CD4-positive, alpha-beta T cell treated with Interleukin-17A for 1 hour (primary cell): ENCODE measurements at places on chromosomes 2 and 18.

- DNase-seq: no peak
Measured at GRCh38 chr2:223222397-223222796, 170.4 kb downstream of the KCNE4 start.

GRCh38 chr18:58761970-58762780, 90.9 kb downstream of the MALT1 start:
- no peak for DNase-seq

- no peak for DNase-seq
Measured at GRCh38 chr2:241121008-241121407, 18.9 kb upstream of the MTERF4 start.

GRCh38 chr18:79553696-79554095, 125.9 kb upstream of the CTDP1 start:
- no peak for DNase-seq

- no peak for DNase-seq
Measured at GRCh38 chr18:76521417-76522121, 26.5 kb upstream of the ZNF516 start.

GRCh38 chr2:237591141-237591881, 777 bp upstream of the RAB17 start:
- DNase-seq: no peak

- no peak for DNase-seq
Measured at GRCh38 chr2:191188550-191189093, 37.8 kb upstream of the STAT4 start.

- no peak for DNase-seq
Measured at GRCh38 chr2:241599615-241600014, 37.3 kb downstream of the THAP4 start.

DNA sequence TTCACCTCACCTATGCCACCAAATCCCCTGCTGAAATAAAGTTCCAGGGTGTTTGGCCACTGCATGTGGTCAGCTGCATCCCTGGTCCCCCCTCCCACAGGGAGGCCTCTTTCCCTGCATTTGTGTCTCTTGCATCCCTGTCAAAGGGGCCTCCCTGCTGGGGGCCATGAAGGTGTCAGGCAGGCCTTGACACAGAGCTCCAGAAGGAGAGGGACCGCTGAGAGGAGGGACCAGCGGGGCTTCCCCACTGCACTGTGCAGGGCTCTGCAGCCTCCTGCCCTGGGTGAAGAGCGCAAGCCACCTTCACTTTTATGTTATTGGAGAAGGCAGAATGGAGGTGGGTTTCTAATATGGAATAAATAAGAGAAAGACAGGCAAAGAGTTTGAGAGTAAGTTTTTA, 230.2 kb downstream of the ANKRD30B start:
- DNase-seq: no peak

DNA sequence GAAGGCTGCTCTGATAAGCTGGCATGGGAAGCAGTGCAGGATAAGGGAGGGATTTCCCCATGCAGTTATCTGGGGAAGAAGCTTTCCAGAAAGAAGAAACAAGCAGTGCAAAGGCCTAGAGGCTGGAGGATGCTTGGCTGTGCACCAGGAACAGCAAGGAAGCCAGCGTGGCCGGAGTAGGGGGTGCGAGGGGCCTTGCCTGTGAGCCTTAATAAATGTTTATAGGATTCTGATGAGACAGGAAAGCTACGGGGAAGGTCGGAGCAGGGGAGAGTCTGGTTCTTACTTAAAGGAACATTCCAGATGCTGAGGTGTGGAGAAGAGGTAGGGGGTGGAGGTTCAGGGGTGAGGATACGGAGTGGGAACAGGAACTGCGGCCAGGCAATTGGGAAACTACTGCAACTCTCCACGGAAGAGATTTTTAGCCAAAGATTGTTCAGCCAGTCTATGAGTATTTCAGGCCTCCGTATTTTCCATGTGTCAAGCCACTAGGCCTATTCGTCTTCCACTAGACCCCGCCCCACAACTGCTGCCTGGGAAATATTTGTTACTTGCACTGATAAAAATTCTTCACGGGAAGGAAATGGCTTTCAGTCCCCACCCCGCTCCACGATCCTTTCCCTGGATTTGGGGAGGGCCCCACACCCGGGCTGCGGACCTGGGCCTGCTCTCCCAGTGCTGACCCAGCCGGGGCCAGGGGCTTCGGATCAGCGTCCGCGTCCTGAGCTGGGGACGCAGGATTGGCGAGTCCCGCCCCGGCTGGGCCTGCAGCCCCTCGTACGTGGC, 516 bp downstream of the EIF2AK2 start:
- peak; percentile 25 for DNase-seq

- DNase-seq: no peak
Measured at GRCh38 chr2:211854832-211855231, 683.8 kb downstream of the ERBB4 start.

- DNase-seq: peak; percentile 38
Measured at GRCh38 chr2:227608561-227609338, 5.9 kb downstream of the SCYGR3 start.

GRCh38 chr2:183455056-183455455, 330.8 kb downstream of the NUP35 start:
- DNase-seq: no peak

DNA sequence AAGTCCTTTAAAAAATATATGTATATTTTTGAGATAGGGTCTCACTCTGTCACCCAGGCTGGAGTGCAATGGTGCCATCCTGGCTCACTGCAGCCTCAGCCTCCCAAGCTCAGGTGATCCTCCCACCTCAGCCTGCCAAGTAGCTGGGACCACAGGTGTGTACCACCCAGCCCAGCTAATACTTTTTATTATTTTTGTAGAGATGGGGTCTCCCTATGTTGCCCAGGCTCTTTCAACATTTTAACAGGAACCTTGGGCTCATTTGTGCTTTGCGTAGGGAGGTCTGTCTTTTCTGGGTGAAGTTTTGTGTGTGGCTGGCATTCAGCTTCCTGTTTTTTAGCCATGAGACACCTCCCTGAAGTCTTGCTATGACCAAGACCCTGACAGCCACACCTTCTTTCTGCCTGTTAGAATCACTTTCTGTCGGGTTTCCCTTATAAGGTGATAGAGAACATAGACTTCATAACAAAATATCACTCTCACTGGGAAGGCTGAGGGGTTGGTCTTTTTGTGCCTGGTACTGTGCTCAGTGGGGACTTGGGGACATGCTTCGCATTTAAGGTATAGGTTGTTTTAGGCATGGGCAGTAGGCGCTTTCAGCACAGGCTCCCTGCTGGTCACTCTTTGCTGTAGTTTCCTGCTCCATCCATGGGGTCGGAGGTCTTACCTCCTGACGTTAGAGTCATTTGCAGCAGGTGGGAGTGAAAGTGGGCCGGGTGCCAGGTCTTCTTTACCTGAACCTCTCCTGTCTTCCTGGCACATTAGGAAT, 3.4 kb downstream of the RAB31 start:
- peak; percentile 14 for DNase-seq

DNA sequence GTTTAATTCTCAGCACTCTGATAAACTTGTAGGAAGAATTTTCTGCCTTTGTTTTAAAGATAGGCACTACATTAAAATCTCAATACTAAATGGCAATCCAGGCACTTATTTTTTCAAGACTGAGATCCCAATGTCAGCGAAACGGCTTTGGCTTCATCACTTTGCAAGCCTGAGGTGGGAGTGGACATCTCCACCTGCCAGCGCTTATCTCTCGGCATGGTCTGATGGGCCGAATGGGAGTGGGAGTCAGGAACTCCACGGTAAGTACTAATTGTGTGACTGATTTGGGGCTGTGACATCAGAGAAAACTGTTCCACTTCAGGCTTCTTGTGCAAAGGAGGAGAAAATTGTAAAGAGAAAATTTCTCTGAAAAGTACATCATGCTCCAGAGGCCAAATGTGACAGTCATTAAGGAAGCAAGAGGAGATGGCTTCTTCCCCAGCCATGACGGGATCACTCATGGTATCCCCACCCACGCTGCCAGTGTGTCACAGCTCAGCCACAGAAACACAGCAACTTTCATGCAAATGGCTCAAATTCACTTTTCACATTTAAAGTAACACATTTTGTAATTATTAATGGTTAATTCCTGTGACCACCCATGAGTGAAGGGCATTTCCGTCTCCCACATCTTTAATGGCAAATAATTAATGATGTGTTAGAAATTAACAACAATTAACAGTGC, 385.5 kb upstream of the HNRNPA3 start:
- no peak for DNase-seq

DNA sequence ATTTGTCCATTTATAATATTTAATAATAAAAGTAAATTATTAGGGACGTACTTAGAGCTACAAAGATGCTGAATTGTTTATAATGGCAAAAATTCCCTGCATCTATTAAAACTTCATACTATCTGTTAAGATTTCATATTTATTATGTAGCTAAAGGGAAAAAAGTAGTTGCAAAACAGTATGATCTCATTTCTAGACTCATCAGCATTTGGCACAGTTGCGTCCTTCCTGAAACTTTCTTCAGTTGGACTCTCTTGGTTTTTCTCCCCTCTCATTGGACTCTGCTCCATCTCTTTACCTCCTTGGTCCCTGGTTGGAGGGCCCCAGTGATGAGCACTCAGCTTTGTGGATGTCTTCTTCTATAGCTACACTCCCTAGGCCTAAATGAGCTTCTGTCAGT, 99.6 kb downstream of the TMEM247 start:
- no peak for DNase-seq

DNA sequence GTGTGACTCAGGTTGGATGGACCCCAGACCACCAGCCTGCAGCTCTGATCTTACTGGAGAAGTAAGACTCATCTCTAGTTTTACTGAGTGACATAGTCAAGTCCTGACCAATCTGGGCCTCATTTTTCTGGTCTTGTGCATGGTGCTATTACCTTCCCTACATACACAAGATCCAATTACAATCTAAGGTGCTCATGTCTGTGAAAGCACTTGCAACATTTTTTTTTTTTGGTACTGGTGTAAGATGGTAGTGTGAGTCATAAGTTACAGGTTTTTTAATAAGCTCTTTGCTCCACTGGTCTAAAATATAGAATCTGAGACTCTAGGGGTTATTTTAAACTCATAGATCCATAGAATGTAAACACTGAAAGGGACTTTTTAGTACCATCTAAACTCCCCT, 117.3 kb upstream of the EFEMP1 start:
- DNase-seq: no peak

DNA sequence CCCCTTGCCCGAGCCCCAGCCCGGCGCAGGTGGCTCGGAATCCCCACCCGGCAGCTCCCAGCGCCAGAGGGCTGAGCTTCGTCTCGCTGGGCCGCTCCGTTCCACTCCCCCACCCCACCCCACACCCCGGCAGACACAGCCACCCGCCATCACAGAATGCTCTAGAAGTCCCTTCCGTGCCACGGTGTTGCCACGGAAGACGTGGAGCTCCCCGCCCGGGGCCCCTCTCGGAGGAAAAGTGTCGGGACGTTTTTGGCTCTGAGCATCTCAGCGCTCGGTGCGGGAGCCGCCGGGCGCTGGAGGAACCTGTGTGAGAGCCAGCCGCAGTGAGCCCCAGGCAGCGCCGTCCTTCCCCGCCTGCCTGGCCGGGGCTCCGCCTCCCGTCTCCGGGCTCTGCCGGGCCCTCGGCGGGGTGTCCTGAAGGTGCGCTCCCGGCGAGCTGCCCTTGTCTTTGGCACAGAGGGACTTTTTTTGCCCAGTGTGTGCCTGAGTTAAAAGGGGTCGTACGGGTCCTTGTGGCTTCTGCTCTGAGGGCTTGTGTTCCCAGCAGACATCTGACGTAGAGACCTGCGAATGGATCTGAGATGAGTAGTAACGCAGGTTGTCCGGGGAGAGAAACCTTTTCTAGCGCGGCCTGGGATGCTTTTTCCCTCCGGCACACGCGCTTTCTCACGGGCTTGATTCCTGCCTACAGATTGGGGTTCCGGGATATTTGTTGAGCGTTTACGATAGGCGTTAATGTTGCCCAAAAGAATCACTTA, 1.8 kb downstream of the ZCCHC2 start:
- peak; percentile 68 for DNase-seq

- no peak for DNase-seq
Measured at GRCh38 chr2:33489835-33490431, 13.5 kb downstream of the RASGRP3 start.

DNA sequence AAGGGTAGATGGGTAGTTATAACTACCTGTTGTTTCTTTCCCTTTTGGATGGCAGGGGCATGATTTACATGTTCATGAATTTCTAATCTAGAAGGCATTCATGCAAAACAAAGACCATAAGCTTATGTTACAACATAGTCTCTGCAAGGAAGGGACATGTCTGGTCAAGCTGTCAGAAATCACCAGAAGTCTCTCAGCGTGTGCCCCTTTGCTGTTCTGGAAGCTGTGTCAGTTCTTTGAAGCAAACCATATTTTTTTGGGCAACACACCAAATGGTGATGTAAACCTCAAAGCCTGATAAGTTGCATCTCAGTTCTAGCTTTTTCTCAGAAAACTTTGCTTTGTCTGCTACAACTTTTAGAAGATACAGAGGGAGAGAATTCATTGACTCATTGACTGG, 173.5 kb upstream of the CTAGE1 start:
- DNase-seq: no peak

- DNase-seq: no peak
Measured at GRCh38 chr2:44967727-44968432, 26.4 kb downstream of the SIX3 start.

DNA sequence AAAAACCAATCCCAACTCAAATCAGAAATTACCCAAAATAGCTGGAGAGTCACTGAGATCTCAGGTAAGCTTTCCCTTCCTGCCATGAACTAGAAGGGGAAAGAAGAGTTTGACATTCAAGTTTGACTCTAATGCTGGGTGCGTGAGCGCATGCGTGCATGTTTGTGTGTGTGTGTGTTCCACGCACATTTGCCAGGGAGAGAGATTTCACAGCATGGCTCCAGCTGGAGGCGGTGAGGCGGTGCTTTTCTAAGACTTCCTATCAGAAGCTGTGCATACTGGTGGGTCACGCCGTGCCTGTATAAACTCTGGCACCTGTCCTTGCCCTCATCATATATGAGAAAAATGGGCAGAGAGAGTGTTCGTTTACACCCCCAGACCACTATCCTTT, 116.2 kb downstream of the MSH2 start:
- DNase-seq: no peak

GRCh38 chr2:164243315-164243714, 378.0 kb downstream of the GRB14 start:
- no peak for DNase-seq

GRCh38 chr2:7009207-7009911, 92.1 kb downstream of the RNF144A start:
- no peak for DNase-seq

DNA sequence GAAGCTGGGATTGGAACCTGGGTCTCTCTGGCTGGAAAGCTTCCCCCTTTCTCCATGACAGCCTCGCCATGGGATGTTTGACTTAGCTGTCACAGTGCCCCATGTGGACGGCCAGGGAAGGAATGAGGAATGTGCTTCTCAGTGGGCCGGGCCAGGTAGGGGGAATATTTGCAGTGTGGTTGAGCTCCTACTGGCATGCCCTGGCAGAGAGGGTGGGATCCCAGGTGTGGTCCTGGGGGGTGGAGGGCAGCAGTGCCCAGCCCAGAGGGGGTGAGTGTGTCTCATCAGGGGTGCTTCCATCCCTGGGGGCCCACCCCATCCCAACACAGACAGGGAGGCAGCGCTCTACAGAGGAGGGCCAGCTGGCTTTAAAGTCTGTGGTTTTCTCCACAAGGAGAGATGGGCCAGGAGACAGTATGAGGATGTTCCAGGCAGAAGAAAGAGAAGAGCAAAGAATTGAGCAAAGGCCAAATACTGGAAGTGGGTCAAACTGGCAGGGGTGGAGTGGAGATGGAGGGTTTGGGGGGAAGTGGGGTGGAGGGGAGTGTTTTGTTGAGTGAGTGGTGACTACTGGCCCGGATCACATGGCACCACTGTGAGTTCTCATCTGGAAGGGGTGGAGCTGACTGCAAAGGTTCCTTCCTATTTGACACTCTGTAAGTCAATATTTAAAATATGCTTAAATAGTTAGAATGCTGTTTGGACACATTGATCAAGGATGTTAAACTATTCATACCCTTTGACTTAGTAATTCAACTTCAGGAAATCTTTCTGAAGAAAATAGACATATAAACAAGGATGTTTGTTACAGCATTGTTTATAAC, 94.0 kb downstream of the MYCN start:
- DNase-seq: no peak

- no peak for DNase-seq
Measured at GRCh38 chr18:56321470-56321869, 316.9 kb downstream of the TXNL1 start.
